Uterus (tissue), 4 donors: ENCODE measurements at places on chromosomes 12 and 14. TPM values are rescaled to one million over a fixed set of nuclear protein-coding genes. Genes with fewer than 3 reads are reported as not detected.

Gene C14orf132
- 15.6 TPM for total RNA-seq

Gene RD3L
- total RNA-seq, result not detected

DNA sequence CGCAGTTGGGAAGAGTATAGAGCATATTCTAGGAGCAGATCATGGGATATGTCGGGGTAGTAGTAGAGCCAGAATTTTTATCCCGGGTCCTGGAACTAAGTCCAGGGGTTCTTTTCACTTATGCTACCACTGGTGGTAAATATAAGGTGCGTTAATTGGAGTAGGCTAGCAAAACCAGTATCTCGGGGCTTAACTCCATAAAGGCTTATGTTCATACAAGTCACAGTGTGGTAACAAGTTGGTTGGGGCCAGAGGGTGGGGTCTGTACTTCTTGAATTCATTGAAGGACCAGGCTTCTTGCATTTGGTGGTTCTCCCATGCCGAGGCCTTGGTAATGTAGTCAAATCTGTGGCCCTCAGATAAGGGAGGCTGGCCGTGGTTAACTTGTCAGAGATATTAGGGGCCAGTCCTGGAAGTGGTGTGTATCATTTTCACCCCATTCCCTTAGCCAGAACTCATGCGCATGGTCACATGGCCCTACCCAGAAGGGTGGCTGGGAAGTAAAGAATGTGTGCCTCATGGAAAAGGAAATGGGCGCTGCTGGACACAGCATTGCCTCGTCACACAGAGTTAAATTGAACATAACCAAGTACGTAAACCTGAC lies 1.5 kb upstream of the ZNF641 start:
- H3K4me3 ChIP-seq, result no peak overlapping the region
- DNase-seq, result no peak
- no peak overlapping the region for H3K27ac ChIP-seq
- peaks cover 6% of the 10 kb centered on the region for H3K4me1 ChIP-seq
- H3K27me3 ChIP-seq, result no peaks in the 10 kb centered on the region
- H3K36me3 ChIP-seq, result no peaks in the 10 kb centered on the region

Gene SMAGP
- total RNA-seq, result 14.5 TPM

GRCh38 chr12:5996459-5996858 lies 51.4 kb upstream of the ANO2 start:
- H3K27ac ChIP-seq, result no peak overlapping the region
- H3K36me3 ChIP-seq, result no peaks in the 10 kb centered on the region
- no peak overlapping the region for H3K4me3 ChIP-seq
- H3K4me1 ChIP-seq, result no peaks in the 10 kb centered on the region

DNA sequence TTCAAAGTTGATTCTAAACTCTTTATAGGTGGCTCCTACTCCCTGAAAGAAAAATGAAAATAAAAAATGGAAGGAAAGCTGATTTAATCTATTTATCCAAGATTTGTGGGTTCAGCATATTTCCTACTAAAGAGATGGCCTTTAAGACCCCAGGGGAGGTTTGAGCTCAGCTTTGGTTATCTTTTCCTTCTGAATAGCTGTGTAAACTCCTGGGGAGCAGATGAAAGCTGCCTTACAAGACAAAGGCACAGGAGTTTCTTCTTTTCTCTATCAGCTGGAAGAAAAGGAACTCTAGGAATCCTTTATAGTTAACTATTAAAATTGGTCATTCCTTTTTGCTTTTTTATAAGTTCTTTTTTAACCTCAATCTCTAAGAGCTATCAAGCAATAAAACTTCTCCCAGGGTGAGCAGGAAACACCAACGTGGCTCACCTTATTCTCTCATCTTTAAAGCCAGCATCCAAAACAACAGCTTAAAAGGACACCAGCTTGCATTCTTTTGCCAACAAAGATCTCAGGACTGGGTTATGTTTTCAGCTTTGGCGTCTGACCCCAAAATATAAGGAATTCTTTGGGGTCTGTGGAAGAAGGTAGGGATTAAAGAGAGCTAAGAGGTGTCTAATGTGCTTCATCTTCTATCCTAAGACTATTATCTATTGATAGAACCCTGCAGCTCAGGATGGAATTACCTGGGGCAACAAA lies 371.7 kb upstream of the KITLG start:
- no peak for DNase-seq
- no peaks in the 10 kb centered on the region for H3K4me1 ChIP-seq
- H3K27me3 ChIP-seq, result no peaks in the 10 kb centered on the region
- no peak overlapping the region for H3K4me3 ChIP-seq
- no peaks in the 10 kb centered on the region for H3K36me3 ChIP-seq
